Endothelial cell of umbilical vein (primary cell): ENCODE measurements at places on chromosomes 13 and 19. TPM values are rescaled to one million over a fixed set of nuclear protein-coding genes. Genes with fewer than 3 reads are reported as not detected.

- H3K27ac ChIP-seq = no peak overlapping the region
- H3K4me3 ChIP-seq = no peak overlapping the region
Observed at GRCh38 chr19:18978616-18979015, 37.6 kb upstream of the HOMER3 start.

- peak overlapping the region; percentile 52 for H3K27ac ChIP-seq
- DNase-seq = no peak
- H3K36me3 ChIP-seq = no peaks in the 10 kb centered on the region
- peak overlapping the region; percentile 81 for H3K4me3 ChIP-seq
Observed at GRCh38 chr19:10870501-10870954, 825 bp upstream of the CARM1 start.

- H3K4me1 ChIP-seq = peaks cover 10% of the 10 kb centered on the region
- H3K36me3 ChIP-seq = no peaks in the 10 kb centered on the region
- no peak overlapping the region for H3K27ac ChIP-seq
- no peaks in the 10 kb centered on the region for H3K27me3 ChIP-seq
Observed at GRCh38 chr13:63435667-63436324, 2020.1 kb upstream of the PCDH20 start.

DNA sequence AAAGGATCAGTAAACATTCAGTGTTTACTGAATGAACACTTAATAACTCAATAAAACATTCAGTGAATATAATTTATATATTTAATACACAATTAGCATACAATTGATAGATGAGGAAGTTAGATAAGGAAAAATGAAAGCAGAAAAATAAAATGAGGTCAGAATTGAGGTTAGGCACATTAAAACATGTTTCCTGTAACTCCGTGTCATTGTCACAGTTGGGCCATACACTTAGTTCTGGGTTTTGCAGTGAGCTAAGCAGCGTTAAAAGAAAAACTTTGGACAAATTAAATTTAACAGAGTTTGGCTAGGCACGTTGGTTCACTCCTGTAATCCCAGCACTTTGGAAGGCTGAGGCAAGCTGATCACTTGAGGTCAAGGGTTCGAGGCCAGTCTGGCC lies 71.4 kb downstream of the MIPEP start:
- H3K4me1 ChIP-seq = peaks cover 3% of the 10 kb centered on the region
- no peaks in the 10 kb centered on the region for H3K27me3 ChIP-seq
- H3K27ac ChIP-seq = no peak overlapping the region
- H3K4me3 ChIP-seq = no peak overlapping the region

DNA sequence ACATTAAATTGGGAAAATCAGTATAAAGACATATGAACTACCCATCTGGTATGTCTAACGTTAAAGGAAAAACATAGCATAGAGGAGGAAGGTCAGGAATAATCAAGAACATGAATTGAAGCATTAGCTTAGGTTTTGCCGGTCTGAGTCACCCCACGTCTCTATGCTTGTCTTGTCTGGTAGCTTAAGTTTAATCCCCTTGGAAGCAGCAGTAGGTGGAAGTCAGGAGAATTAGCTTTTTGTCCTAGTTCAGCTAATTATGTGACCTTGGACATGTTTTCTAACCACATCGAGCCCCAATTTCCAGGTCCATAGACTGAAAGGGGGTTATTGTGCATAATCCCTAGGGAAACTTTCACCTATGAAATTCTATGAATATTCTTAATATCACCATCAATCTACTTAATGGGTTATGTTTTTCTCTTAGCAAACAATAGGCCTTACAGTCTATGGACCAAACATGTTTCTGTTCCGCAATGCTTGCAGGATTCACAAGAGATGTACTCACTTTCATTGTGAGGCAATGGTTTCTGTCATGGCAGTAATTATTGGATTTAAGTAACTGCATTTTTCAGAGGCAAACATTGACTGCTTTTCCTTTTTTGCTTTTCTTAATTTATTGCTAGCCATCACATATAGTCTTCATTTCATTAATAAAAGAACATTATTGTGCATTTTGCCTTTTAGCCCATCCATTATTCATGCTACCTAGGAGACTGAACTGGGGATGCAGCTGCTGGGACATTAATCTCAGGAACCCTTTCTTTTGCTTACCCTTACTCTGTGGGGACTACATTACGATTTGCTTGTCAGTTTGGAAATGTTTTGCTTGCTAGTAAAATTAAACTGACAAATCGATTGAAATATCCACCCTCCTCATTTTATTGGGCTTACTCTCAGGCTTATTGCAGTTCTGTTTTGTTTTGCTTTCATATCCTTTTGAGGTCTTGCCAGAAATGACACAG lies 304.8 kb upstream of the MAB21L1 start:
- no peak overlapping the region for H3K27ac ChIP-seq
- H3K4me1 ChIP-seq = no peaks in the 10 kb centered on the region
- no peaks in the 10 kb centered on the region for H3K36me3 ChIP-seq
- no peak for DNase-seq
- no peak overlapping the region for H3K4me3 ChIP-seq
- peaks cover 2% of the 10 kb centered on the region for H3K27me3 ChIP-seq

CEACAM3 gene
- not detected in 2 replicates for total RNA-seq

MED4 gene
- 40.1 and 43.3 TPM in 2 replicates for total RNA-seq

UBE2L5 gene
- not detected in 2 replicates for total RNA-seq

ZNF416 gene
- 3.8 and 4.2 TPM in 2 replicates for total RNA-seq
